ENCODE measurements at places on chromosomes 1 and 21.

DNA sequence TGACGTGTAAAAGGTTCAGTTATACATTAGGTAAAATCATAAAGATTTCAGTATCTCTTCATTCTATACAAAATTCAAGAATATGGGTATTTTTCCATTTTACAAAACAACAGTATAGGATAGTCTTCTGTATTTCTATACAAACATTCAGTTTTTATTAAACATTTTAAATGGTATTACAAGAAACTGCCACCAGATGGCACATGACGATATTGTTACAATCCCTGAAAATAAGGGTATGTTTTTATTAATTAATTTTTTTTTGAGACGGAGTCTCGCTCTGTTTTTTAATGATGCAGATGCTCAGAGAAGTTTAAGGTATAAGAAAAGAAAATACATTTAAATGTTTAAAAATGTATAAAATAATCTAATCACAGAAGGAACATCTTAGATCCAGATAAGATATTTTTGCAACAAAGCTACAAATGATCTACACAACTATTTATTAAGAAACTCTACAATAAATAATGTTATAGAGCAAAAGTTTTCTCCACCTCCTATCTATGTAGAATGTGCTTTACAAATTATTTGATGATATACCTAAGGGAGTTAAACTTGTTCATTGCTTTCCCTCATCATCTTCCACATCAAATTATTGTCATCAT, 23.5 kb upstream of the RSBN1 start:
- peak; percentile 70 for DNase-seq

GRCh38 chr1:84833194-84833593, 59.8 kb downstream of the LPAR3 start:
- no peak for DNase-seq

- DNase-seq: no peak
These were observed 1179.3 kb downstream of the KCNT2 start for GRCh38 chr1:195428927-195429326.

DNA sequence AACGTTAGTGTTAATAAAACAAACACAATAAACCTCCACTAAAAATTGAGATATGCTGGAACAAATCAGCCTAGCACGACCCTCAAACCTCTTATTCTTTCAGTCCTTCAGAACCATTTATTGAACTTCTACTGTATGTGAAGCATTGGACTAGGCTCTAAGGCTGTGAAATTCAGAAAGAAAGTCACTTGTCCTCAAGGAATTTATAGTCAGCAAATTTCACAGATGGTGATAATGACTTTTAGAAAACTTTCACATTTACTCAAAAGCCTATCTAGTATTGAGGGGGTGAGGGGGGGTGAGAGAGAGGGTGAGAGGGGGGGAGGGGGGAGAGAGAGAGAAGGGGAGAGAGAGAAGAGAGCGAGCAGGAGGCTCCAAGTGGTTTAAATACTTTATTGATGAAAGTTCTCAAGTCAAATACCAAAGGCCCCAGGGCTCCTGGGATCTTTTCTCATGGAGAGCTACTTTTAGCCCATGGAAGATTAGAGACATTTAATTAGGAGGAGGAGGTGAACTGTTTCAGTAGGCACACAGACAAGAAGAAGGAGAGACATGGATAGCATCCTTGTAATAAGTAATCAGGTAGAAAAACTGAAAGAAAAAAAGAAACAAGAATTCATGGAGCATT, 66.3 kb upstream of the SSX2IP start:
- no peak for DNase-seq

GRCh38 chr1:78790174-78790573, 140.5 kb downstream of the IFI44 start:
- DNase-seq: no peak

- no peak for DNase-seq
These were observed 10.9 kb upstream of the VAMP3 start for GRCh38 chr1:7760245-7760644.

GRCh38 chr1:175511496-175511895, 231.9 kb downstream of the TNR start:
- no peak for DNase-seq

- DNase-seq: no peak
These were observed 7.6 kb downstream of the NHLH1 start for GRCh38 chr1:160374306-160375110.

GRCh38 chr1:22853651-22854185, 118.9 kb downstream of the LACTBL1 start:
- DNase-seq: no peak

DNA sequence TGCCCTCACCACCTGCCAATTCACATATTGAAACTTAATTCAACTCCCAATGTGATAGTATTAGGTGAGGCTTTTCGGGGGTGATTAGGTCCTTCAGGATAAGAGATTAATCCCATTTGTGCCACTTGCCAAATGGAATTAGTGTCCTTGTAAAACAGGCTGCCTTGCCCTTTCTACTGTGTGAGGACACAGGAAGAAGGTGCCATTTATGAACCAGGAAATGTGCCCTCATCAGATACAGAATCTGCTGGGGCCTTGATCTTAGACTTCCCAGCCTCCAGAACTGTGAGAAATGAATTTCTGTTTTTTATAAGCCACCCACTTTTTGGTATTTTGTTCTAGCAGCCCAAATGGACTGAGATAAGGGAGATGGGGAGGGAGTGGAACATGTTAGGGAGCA, 39.1 kb upstream of the AGL start:
- no peak for DNase-seq

- DNase-seq: no peak
These were observed 46.8 kb upstream of the SOX13 start for GRCh38 chr1:204025917-204026707.

GRCh38 chr1:223137455-223138085, 5.5 kb downstream of the TLR5 start:
- DNase-seq: no peak

DNA sequence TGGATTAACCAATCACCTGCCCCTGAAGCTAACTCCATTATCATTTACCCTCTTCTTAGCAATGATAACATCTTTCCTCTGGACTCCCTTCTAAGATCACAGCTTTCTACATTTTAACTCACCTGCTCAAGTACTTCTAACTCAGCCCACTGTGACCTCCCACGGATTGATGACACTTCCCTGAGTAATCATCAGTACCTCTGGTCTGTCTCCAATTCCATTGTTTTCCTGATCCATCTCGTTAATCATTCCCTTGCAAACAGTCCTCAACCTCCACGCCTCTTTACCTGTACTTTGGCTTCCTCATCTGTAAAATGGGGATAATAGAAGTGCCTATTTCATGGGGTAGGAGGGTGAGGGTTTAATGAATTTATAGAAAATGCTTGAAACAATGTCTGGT, 195.3 kb upstream of the APP start:
- no peak for DNase-seq

DNA sequence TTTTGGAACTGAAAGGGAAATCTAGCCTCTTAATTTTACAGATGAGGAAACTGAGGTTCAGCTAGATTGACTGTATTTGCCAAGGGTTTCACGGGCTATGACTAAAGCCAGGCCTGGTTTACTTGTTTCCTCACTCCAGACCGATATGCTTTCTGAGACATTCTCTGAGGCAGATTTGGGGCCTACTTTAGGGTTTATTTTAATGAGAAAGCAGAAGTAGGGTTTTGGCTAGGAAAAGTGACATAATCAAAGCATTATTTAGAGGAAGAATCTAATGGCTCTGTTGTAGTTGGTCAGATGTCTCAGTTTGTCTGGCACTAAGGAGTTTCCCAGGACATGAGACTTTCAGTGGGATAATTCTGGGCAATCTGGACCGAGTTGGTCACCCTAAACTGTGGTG, 1.5 kb upstream of the RPTN start:
- DNase-seq: no peak

GRCh38 chr1:47224676-47225399, 7.2 kb downstream of the TAL1 start:
- no peak for DNase-seq

DNA sequence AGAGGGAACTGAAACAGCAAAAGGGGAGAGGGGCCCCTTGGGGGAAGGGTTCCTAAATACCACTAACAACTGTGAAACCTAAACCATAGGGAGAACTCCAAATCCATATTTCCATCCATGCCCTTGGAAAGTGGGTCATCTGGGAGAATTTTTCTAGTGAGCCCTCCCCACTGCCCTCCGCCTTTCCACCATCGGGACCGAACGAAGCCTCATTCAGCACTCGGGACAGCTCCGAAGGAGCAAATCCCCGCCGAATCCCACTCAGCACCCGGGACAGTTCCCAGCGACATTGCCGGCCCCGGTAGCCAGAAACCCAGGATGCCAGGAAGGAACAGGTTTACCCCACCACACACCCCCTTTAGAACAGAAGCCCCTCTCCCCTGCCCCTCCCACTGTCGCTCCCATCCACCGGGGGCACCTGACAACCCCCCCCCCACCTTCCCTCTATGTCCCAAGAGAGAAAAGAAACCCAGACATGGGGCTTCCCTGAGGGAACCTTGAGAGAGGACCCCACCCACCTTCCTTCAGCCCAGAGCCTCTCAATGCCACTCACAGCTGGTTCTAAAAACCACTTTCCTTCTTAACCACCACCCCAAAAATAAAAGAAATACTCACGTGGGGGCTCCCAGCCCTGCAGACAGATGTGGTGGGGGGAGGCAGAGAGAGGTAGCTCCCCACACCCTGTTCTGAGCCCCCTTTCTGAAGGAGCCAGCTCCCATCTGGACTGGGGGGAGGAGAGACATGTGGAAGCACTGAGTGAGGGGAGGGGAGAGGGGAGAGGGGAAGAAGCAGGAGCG, 4.5 kb downstream of the DLGAP3 start:
- DNase-seq: peak; percentile 52

DNA sequence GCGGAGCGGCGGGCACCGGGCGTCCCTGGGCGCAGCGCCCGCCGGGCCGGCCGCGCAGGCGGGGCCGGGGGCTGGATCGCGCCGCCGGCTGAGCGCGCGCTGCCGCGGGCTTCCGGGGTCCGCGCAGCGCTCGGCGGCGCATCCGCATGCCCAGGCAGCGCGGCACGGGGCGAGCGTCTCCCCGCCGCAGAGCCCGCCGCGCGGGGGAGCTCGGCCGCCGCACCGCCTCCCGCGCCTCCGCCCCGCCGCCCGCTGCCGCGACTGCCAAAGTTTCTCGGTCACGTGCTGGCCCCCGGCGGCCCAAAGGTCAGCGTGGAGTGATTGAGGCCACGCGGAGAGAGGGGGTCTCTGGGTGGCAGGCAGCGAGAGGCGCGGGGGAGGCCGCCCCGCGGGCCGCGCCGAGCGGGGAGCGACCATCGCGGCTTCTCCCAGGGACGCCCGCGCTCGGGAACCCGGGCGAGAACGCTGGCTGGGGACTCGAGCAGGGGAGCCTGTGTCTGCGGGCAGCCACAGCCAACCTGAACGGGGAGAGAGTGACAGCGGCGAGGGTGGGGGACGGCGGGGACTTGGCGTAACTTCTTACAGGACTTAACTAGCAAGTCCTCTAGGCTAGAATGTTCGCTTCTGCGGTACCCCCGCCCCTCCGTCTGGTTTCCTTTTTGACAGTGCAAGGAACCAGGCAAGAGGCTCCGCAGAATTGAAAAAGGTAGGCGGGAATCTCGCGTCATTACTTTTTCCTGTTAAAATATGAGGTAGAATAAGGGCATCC, at the start of gene ILDR2:
Gene ILDR2 (minus strand): TSS at position 180 of the 769 bp plus-strand sequence. CDS start 272 bp downstream, outside the sequence.
- peak; percentile 59 for DNase-seq

DNA sequence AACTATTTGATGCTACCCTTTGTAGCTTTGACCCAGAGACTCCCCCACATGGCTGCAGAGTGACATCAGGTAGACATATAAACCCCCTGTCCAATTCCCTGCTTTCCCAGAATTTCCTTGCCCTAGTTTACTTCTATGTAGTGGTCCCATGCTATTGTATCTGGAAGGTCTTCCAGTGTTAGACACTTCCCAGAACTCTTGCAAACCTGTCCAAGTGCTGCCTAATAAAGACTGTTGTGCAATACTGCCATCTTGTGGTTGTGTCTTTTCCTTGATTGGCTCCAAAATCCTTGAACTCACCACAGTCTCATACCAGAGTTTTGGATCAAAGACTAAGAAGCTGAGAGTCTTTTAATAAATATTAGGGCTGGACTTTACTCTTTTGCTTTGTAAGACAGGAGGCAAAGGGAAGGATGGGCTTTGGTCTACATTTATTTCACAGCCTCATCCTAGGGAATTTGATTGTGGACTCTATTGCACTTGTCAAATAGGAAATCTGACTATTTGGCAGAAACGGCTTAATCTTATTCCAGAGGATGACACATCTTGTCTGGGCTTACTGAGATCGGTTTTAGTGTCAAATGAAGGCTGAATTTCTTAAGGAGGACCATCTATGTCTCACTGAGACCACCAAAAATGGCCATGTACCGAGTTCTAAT, 169.9 kb downstream of the LRRC7 start:
- DNase-seq: peak; percentile 78

GRCh38 chr21:21268061-21268471, 269.9 kb downstream of the NCAM2 start:
- peak; percentile 60 for DNase-seq

DNA sequence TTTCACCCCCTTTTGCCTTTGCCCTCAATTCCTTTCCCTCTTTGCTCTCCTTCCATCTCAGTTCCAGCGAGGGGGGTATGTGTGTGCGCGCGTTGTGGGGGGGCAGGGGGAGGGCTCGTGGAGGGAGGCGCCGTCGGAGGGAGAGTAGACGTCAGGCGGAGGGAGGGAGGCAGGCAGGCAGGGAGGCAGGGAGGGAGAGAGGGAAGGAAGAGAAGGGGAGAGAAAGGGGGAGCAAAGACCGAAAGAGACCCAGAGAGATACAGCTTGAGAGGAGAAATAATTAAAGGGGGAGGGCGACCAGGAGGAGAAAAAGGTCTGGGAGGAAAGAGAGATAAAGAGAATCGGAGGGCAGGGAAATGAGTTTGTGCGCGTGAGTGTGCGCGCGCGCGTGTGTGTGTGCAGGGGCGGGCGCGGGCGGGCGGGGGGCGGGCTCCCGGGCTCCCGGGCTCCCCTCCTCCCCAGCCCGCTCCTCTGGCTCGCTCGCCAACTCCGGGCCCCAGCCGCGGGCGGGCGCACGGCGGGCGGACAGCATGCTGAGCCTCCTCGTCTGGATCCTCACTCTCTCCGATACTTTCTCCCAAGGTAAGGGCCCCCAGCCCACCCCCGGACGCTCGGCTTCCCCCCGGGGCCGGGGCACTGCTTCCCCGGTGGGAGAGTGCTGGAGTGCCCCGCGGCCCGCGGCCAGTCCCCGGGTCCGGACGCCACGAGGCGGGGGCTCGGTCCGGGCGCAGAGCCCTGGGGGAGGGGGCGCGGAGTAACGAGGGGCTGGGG, at the start of gene KIRREL1:
Gene KIRREL1 (plus strand): TSS at position 499 of the 771 bp plus-strand sequence. CDS start 32 bp downstream, at position 531.
- DNase-seq: peak; percentile 79

- peak; percentile 22 for DNase-seq
These were observed 6.1 kb upstream of the MTF1 start for GRCh38 chr1:37865348-37866120.

- no peak for DNase-seq
These were observed 354.3 kb downstream of the TGFB2 start for GRCh38 chr1:218699421-218699820.

GRCh38 chr1:145695821-145696629, 11.1 kb downstream of the PDZK1 start:
- no peak for DNase-seq

GRCh38 chr1:107254306-107254705, 113.5 kb downstream of the NTNG1 start:
- DNase-seq: no peak

DNA sequence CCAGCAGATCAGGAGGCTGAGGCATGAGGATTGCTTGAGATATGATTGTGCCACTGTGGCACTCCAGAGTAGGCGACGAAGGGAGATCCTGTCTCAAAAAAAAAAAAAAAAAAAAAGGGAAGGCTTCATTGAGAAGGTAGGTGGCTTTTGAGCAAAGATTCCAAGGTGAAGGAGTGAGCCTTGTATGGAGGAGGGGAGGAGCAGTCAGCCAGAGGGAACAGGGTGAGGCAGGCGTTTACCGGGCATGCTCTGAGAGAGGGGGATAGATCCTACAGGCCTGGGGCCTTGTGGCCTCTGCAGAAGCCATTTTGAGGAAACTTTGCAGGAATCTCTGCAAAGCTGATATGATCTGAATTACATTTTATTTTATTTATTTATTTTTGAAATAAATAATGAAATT, 5.1 kb upstream of the HDAC1 start:
- DNase-seq: no peak

Data from astrocyte of the spinal cord (primary cell).